SW 1271 (cell line): ENCODE measurements at places on chromosomes 5 and 9.

GRCh38 chr9:91943478-91944470, 6.3 kb downstream of the ROR2 start:
- no peak for DNase-seq

DNA sequence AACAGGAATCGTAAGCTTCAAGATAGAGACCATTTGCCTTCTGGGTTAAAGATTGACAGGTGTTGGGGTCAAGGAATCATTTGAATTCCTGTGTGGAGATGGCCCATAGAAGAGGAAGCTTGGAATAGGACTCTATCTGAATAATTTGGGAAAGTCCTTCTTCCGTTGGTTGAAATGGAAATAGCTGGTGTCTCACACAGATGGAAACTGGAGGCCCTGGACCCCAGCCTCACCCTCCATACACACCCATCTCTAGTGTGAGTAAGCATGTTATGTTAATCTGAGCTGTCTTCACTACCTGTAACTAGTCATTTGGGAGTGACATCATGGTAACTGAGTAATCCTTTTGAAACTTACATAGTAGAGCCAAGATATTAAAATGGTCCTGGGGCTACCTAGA, 184.4 kb downstream of the CD180 start:
- DNase-seq = no peak

GRCh38 chr5:103234239-103234975, 24.2 kb upstream of the MACIR start:
- no peak for DNase-seq

DNA sequence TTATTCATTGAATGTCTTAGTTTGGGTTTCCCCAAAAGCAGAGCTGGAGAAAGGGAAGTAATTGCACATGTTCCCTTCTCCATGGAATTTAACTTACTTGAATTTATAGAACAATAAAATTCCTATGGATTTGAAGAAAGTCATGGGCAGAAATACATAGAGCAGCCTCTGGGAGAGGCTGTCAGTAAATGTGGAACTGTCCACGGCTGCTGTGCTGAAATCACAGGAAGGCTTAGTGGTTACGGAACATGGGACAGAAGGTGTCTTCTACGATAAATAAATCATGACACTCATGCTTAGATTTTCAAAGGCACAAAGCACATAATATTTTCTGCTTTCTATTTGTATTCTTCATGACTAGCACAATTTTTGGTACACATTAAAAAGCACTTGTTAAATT, 440.6 kb upstream of the IZUMO3 start:
- no peak for DNase-seq

DNA sequence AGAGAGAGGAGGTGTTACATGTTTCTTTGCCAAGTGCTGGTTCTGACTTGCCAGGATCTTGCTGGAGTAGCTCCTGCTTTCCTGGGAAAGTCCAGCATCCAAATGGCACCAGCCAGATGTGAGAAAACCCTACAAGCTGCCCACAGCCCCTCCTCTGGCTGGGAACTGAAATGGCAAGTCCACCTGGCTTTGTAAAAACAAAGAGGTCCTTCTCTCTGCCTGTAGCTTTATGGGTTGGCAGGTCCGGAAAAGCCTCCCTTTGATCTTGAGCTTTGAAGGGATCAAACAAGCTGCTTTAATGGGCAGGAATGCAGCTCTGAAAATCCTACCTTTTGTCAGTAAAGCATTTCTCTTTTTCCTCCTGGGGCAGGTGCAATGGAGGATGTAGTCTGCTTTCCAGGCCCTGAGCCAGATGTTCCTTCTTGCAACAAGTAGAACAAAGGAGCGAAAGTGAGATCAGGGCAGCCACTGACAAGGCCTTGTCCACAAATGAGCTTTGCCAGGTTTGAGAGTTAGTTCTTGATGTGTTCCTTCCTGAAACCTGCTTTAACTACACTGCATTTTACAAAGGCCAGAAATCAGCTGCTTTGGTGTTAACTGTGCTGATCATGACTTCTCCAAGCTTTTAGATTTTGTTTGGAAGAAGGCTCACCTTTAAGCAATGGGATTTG, 456.7 kb downstream of the ZNF608 start:
- no peak for DNase-seq

DNA sequence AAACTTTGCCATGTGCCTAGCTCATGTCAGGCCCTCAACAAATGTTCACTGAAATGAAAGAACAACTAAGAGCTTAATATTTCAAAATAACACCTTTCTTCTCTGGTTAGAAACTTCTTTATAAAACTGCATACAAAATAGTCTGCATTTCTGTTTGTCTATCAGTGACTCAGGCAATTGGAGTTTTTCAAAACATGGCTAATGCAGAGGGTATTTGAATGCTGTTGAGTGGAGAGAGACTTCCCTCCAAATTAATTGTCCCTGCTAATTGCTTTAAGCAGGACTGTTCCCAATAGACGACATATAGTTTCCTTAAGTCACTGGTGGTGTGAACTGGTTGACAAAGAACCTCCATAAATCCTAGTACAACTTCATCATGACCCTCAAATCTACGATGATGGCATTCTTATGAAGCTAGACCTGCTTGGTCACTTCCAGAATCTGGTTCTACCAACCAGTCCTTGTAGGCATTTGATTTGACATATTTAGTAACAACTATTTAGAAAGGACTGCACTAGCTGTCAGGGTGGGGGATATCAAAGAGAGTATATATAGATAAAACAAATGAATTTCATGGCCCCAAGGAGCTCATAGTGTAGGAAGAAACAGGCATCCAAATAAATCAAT, 84.5 kb downstream of the PRLR start:
- DNase-seq = no peak

GRCh38 chr5:3778000-3778550, 182.4 kb downstream of the IRX1 start:
- no peak for DNase-seq

GRCh38 chr9:63859475-63860215, 1425.4 kb downstream of the FOXD4L5 start:
- DNase-seq = no peak

- DNase-seq = no peak
Observed at GRCh38 chr5:157252711-157253465, 13.0 kb upstream of the CYFIP2 start.

- no peak for DNase-seq
Observed at GRCh38 chr5:74418261-74418660, 222.3 kb downstream of the ENC1 start.

DNA sequence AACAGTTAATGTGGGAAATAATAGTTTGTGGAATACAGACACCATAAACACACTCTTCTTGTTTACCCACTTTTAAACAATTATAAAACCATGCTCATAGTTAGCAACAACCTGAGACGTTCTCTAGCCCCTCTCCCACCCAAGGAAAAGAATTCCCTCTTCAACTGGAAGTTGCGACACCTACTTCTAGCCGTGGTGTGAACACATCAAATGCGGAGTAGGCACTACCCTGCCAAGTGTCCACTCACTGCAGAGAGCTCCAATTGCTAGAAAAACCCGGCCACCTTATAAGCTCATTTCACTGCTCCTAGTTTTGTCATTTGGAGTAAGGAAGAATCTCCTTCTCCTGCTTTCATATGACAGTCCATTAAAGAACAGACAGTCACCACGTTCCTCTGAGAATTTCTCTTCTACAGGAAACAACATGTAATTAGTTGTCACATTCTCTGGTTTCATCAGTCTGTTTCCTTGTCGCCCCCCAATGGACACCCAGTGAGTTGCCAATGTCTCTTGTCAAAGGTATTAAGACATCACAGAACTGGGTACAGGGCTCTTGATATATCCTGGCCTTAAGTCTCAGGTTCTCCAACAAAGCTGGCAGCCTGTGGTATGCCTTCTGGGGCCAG, 47.3 kb downstream of the PRLR start:
- DNase-seq = peak; percentile 49

DNA sequence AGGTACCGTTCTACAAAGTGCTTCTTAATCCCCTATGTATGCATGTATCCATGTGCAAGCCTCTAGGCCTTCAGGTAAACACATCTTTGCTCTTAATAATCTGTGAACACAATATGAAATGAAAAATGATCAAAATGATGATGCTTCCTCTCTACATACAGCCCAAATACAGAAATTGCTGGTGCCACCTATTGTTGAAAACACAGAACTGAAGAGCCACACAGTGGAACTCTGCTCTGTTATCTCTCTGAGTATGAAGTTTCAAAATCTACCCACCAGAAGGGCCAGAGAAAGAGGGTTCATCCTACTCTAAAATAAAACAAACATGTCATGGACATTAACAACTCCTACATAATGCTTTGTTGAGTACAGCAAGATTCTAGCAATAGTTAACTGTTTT, 71.3 kb downstream of the GLIS3 start:
- DNase-seq = no peak

DNA sequence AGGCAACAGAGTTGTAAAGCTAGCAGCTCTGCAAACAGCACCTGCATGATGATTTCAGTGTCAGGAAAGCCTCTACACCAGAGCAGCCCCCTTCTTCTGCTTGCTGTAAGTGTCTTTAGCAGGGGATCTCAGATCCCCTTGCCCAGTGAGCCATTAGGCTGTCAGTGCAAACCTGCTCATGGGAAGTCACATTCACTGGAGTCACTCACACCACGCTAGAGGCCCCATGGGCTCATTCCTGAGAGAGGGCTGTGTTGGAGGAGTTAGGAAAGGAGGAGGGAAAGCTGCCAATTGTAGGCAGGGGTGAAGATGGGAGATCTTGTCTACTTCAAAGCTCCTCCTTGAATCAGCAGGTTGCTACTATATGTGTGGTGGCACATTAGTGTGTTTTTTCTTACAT, 275.2 kb downstream of the SMARCA2 start:
- DNase-seq = no peak

DNA sequence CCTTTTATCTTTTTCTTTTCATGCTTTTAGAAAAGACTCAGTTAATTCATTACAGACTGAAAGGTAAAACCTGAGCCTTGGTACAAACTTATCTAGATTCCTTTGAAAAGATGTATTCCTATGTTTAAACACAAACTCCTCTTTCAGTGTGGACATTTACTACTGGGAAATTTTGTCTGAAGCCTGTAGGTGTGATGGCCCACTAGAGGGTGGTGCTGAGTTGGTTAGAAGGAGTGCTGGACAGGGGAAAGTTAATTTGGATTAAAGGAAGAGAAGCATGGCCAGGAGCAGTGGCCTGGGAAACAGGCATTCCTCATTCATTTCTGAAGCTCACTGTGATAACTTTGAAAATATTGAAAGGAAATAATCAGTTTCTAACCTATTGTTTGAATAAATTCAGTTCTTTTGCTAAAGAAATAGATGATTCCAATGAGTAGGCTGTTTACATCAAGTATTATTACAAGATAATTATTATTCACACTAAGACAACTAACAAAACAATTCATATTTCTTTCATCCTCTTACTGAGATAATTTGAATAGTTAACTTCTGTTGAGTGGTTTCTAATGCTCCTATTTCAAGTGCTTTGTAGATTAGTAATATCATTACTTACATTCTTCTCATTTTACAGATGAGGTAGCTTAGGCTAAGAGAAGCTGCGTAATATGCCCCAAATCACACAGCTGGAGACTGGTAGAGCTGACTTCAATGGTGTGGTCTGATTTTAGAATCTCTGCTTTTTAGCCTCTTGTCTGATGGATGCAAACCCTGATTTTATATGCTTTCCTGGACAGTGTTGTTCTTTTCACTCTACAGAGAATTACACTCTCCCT, 150.9 kb downstream of the ADGRV1 start:
- peak; percentile 68 for DNase-seq

- DNase-seq = no peak
Observed at GRCh38 chr5:156912869-156913268, 50.2 kb downstream of the TIMD4 start.

DNA sequence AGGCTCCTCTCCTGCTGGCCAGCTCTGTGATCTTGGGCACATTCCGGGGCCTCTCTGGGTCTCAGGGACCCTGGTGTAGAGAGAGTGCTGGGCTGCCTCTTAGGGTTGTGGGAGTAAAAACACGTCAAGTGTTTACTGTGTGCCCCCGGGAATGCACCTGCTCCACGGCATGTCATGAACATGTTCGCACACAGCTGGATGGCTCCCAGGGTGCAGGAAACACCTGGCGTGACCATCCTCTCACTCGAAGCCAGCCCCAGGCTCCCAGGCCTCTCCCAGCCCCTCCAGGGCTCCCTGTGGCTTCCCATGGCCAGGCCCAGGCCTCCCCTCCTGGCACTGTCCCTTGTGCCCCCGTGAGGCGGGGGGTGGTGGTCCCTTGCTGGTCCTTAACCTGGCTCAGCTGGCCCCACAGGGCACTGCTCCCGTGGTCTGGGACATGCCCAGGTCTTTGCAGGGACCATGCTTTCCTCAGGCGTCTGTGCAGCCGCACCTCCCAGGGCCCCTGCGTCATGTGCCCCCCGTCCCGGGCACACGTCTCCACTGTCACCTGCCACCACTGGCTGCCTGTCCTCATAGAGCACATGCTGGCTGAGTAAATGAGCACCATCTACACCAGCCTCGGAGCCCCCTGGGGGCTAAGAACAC, 44.9 kb downstream of the SLC6A3 start:
- DNase-seq = no peak

DNA sequence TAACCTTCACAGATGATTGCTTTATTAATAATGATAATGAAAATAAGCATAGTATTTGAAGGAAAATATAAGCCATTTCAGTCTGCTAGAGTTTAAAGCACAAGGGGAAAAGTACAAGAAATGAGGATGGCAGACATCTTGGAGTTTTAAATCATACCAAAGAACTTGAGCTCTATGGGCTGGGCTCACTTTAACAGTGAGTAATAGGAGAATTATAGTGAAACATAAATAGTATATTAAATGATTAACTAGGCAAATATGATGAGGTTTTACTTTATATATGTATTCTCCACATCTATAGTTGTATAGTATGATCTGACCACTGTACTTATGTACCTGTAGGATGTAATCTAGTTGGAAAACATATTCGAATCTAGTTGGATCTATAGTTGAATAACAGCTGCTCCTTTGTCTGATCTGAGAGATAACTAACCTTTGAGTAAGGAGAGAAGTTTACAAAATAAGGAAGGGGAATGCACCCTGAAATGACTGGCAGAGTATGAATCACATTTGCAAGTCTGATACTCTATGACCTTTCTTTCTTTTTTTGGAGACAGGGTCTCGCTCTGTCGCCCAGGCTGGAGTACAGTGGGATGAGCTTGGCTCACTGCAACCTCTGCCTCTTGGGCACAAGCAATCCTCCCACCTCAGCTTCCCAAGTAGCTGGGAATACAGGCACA, 17.6 kb downstream of the MEGF9 start:
- no peak for DNase-seq

GRCh38 chr9:4027606-4028005, 272.3 kb downstream of the GLIS3 start:
- no peak for DNase-seq

DNA sequence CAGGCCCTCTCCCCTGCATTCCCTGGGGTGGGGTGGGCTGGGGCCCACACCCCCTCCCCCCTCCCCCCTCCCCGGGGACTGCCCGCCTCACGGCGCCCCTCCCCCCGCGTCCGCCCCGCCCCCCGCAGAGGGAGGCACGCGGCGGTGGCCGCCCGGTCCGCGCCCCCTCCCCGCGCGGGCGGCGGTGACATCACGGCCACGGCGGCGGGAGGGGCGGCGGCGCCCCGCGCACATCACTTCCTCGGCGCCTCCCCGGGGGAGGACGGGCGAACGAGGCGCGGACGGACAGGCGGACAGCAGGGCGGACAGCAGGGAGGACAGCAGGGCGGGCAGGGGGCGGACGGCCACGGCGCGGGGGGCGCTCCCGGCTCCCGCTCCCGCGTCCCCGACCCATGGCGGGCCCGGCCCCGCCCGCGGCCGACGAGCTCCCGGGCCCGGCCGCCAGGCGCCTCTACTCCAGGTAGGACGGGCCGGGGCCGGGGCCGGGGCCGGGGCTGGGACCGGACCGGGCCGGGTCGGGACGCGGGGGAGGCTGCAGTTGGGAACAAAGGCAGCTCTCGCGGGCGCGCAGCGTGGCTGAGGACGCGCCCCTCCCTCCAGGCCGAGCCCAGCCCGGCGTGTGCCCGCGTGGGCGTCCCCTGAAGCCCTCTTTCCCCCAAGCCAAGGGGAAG, at the start of gene GPSM1:
GPSM1 (plus strand) TSS at position 236 of the 671 bp plus-strand sequence; CDS start at position 393, 157 bp downstream.
- no peak for DNase-seq

- no peak for DNase-seq
Observed at GRCh38 chr5:57177479-57178156, 3.8 kb downstream of the GPBP1 start.
